ENCODE measurements at places on chromosomes 2 and 18.
A peak's percentile ranks its signal among the peaks of the same experiment; 100 is the strongest.

- no peak for DNase-seq
Observed at GRCh38 chr2:138441916-138442315, 59.7 kb upstream of the SPOPL start.

- DNase-seq, result no peak
Observed at GRCh38 chr2:15976354-15976753, 36.0 kb downstream of the MYCN start.

- no peak for DNase-seq
Observed at GRCh38 chr2:69644506-69644979, 1.0 kb upstream of the AAK1 start.

- no peak for DNase-seq
Observed at GRCh38 chr2:21363364-21363763, 239.6 kb downstream of the TDRD15 start.

DNA sequence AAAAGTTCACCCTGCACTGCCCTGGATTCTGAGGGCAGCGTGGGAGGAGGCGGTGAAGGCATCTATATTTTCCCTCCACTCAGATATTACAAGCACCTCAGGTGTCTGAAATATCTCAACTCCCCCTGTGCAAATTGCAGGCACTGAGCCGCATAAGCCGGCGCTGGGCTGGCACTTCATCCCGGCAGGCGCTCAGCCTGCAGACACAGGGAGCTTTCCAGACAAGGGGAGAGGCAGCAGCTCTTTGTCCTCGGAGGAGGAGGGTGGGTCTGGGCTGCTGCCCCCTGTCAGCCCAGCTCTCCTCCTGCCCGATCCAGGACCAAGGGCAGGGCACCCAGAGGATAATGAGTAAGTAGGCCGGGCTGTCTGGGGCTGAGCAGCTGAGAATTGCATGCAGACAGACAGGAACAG, 189.3 kb upstream of the MYT1L start:
- no peak for DNase-seq

GRCh38 chr18:8516371-8517250, 92.6 kb upstream of the RAB12 start:
- DNase-seq, result no peak

- peak; percentile 38 for DNase-seq
Observed at GRCh38 chr18:34867520-34867919, 157.4 kb downstream of the DTNA start.

DNA sequence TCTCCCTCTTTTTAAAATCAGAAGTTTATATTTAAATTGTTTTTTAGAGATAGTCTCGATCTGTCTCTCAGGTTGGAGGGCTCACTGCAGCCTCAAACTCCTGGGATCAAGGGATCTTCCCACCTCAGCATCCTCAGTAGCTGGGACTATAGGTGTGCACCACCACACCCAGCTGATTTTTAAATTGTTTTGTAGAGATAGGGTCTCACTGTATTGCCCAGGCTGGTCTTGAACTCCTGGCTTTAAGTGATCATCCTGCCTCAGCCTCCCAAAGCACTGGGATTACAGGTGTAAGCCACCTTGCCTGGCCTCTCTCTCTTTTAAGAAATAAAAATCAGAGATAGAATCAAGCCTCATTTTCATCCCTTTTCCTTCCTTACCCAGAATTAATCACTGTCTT, 22.1 kb downstream of the FAM171B start:
- DNase-seq, result no peak

- DNase-seq, result no peak
Observed at GRCh38 chr2:120628248-120628647, 107.4 kb upstream of the GLI2 start.

DNA sequence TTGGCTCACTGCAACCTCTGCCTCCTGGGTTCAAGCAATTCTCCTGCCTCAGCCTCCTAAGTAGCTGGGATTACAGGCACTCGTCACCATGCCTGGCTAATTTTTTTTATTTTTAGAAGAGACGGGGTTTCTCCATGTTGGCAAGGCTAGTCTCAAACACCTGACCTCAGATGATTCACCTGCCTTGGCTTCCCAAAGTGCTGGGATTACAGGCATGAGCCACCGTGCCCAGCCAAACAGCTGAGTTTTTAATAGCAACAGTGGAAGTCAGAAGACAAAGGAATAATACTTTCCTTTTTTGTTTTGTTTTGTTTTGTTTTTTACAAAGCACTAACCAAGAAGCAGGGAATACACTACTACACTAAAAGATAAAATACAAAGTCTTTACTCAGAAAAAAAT, 16.9 kb downstream of the GPR75 start:
- DNase-seq, result no peak

DNA sequence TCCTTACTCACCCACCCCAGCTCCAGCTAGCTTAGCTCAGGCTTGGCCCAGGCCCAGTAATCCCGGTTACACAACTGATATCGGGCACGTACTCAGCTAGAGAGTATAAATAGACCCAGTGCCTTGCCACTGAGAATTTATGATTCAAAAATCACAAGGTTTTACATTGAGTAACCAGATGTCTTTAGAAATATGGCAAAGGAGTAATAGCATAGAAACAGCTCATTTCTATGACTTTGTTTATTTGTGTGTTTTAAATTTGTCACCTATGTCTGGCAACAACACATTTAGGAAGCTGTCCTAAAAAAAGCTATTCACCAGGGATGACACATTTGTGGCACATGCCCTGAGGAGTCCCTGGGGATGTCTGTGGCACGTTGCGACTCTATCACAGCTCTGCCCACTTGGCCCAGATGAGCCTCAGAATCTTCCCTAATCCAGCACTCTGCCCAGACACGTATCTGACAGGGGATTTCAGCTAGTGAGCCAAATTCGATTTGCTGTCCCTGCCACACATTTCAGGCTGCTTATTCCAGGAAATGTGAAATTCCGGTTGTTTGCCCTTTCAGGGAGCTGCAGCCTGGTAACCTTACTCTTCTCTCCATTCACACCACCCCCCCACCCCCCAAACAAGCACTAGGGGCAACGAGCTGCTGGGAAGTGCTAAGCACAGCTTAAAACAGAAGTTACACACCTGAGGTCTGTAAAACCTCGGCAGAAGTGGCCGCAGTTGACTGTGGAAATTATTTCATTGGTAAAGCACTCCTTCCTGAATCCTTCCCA, 85.4 kb upstream of the ZCCHC2 start:
- no peak for DNase-seq

- no peak for DNase-seq
Observed at GRCh38 chr2:108858894-108859293, 72.3 kb downstream of the CCDC138 start.

DNA sequence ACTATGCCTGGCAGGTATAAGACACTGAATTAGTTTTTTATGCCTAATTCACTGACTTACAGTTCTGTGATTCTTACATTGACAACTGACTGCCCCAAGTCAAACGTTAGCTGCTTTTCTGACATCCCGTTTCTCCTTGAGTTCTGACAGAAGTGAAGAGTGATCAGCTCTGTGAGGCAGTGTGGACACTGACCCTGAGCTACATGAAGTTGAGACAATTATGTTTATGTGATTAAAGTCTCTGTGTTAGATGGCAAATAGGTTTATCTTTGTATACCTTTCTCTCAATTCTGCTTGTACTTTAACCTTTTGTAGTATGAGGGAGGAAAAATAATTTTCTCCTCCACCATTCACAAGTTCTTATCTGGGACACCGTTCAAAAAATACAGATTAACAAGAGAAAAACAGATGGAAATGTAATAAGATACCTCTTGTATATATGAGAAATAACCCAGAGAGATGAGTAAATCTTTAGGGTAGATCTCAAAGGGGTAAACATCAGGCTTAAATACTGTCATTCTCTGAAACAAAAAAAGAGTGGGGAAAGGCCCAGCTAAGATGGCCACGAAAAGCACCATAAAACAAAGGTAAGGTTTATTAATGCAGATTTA, 85.4 kb upstream of the B3GNT2 start:
- DNase-seq, result no peak

- no peak for DNase-seq
Observed at GRCh38 chr2:196590286-196590685, 49.2 kb upstream of the CCDC150 start.

DNA sequence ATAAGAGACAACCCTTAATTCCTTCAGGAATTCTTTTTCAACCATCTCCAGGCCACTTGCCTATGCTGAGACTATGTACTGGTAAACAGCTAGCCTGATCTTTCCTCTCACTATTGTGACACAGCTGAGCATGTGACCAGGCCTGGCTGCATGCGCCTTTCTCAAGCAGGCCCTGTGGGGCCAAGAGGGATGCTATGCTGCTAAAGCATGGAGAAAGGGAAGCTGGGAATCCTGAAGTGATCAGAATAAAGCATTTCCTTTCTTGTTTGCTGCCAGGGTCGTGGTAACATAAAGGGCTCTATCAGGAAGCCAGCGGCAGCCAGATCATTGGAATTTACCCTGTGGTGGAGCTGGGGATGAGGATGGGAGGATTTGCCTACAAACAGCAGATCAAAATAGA, 29.8 kb upstream of the LCLAT1 start:
- DNase-seq, result no peak

DNA sequence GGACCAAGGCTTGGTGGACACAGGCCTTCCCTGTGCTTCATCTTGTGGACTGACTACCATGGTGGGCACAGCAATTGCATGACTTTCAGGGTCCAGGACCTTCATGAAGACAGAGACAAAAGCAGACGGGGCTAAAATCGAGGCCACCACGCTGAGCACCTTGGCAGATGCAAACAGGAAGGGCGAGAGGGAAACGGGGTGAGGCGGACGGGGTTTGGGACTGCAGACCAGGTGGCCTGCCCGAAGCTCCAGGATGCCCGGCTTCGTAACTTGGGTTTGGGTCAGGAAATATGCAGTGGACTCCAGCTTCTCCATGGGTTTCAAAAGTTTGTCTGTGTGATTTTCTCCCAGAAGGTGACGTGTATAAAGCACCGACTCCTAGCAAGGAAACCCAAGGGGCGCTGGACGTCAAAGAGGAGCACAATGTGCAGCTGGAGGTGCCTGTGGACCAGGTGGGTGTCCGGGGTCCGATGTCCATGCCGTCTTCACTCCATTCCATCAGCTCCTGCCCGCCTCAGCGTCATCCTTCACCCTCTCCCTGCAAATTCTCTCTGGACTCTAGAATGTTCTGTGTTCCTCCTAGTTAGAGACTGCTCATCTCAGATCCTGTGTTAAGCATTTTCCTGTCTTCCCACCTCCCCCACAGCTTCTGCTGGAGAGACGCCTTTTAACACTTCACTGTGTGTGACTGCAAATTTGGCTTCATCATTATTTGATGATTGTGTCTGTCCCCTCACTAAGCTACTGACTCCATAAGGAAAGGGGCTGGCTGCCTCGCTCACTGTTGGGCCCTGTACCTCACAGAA, 65.8 kb downstream of the DCDC2C start:
- no peak for DNase-seq

- DNase-seq, result no peak
Observed at GRCh38 chr2:6914828-6915227, 2.4 kb upstream of the RNF144A start.

- DNase-seq, result no peak
Observed at GRCh38 chr18:54879691-54880090, 51.4 kb downstream of the RAB27B start.

DNA sequence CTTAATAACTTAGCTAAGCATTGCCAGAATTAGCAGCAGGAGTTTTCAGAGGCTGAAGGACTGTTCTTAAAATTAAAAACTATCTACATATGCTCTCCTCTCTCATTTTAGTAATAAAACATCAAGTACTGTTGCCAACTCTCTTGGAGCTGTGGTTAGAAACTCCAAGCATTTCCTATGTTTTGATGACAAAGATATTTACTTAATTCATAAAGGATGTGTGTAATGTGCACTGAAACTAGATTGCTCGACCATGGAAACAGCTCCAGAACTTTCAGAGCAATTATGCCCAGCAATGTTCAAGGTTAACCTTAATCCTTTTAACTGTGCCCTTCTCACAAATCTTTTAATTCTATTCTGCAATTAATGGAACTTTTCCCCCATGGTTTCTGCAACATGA, 8.4 kb downstream of the GRP start:
- no peak for DNase-seq

DNA sequence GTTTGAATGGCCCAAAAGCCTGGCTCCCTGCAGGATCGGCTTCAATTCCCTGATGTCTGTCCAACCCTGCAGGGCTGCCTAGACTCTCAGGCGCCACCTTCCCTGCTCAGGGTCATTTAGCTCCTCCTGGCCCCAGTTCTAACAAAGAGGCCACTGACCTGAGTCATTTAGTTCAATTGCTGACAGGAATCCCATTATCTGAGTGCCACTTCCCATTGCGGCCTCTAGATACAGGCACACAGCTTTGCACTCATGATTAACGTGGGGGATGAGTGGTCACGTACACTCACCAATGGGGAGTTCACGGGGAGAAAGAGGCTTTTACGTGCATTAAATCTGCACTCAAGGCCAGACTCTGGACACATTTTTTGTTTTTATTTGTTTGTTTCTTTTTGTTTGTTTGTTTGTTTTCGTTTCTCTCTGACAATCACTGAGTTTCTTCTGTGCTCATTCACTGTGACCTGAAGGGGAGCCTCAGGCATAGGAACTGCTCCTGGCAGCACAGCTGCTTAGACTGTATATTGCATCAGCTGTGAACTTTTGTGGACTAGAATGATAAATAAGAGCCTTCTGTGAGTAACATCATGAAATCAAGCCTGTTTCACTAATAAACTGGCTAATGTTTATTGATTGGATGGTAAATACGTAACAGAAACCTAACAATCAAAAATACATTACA, 118.9 kb upstream of the CTNNA2 start:
- DNase-seq, result peak; percentile 6

- DNase-seq, result peak; percentile 87
Observed at GRCh38 chr2:25951071-25951547, 31.2 kb downstream of the KIF3C start.

DNA sequence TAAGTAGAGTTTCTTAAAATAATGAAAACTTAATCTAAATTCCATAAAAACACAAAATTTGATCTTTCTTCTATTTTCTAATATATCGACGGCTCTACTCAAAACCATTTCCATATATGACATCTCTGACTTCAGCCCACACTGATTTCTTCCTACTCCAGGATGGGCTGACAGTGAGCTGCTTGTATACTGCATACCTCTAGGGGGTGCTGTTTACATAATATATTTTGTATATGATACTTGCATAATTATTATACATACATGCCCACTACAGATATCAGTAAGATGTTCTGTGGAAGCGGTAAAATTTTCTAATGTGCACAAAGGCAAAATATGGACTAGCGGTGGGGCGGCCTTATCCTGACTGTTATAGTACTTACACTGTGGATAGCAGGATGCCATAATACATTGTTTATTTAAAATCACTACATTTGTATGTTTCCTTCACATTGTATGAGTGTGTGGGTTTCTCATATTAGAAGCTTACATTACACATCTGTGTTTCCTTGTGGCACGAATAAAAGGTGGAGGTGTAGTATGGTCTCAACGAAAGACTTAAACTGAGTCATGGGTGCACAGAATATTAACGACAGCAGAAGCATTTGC, 66.1 kb upstream of the NXPH2 start:
- peak; percentile 41 for DNase-seq

- DNase-seq, result peak; percentile 39
Observed at GRCh38 chr2:138572318-138572717, 70.7 kb downstream of the SPOPL start.

GRCh38 chr2:73889206-73889605, 3.6 kb upstream of the ACTG2 start:
- DNase-seq, result no peak

GRCh38 chr2:150572194-150572766, 84.8 kb upstream of the RND3 start:
- DNase-seq, result no peak

Measured in NCI-H345 (cell line).